ENCODE measurements at places on chromosomes 16 and 17. TPM values are rescaled to one million over a fixed set of nuclear protein-coding genes. Genes with fewer than 3 reads are reported as not detected.
A peak's percentile ranks its signal among the peaks of the same experiment; 100 is the strongest.

Gene TK1
- total RNA-seq, result 84.5 TPM

Gene ASPA
- 0.63 TPM for total RNA-seq

DNA sequence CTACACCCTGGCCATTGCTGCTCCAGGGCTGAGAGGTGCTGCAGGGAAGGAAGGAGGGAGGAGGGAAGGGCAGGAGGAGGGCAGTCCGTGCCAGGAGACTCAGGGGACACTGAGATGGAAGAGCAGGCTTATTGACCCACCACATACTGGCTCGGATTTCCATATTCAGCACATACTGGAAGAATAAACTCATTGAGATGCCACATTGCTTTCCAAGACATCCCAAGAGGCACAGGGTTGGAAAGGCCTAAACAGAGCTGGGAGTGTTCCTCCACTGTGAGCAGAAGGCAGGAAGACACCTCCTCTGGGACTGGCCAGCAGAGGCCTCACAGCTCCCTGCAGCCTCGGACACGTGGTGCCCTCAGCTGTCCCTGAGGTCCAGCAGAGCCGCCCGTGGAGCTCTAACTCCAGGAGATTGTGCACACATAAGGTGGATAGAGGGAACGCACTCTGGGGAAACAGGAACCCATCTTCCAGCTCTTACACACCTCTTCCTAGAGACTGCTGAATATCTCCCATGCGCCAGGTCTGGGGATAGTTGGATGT lies 17.4 kb downstream of the CCDC182 start:
- H3K4me3 ChIP-seq, result no peak overlapping the region
- no peaks in the 10 kb centered on the region for H3K4me1 ChIP-seq
- no peak for DNase-seq
- no peak overlapping the region for H3K27ac ChIP-seq
- H3K36me3 ChIP-seq, result no peaks in the 10 kb centered on the region
- peaks cover 4% of the 10 kb centered on the region for H3K27me3 ChIP-seq

GRCh38 chr16:19108409-19109287 lies 5.1 kb upstream of the ITPRIPL2 start:
- H3K4me3 ChIP-seq, result no peak overlapping the region
- DNase-seq, result no peak
- no peaks in the 10 kb centered on the region for H3K36me3 ChIP-seq
- peaks cover 7% of the 10 kb centered on the region for H3K4me1 ChIP-seq
- no peak overlapping the region for H3K27ac ChIP-seq

Gene ZNF423
- 0.43 TPM for total RNA-seq

DNA sequence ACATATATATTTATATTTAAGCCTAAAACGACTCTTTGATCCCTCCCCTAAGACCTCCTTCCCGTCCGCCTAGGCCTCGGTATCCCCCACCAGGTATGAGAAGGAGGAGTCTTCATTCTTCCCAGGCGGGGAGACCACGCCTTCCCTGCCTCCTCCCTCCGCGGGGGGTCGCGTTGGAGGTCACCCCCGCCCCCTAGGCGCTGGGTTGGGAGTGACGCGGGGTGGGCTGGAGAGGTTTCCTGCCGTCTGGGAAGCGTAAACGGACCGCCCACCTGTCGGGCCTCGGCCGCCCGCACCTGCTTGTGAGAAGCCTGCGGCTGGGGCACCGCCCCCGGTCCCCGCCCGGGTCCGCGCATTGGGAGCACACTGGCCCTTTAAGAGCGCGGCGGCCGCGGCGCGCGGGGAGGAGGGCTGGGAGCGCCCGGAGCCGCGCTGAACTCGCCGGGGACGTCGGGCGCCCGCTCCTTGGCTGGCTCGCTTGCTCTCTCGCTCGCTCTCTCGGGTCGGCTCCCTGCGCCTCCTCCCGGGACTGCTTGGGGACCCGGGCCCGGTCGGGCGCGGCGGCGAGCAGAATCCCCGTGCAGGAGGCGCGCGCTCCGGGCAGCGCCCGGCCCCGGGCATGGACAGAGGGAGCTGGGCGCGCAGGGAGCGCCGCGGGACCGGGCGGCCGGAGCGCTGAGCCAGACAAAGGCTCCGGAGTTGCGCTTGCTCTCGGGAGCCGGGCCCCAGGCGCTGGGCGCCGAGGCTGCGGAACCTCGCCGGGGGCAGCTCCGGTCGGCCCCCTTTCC lies at the start of gene MMP15:
TSS of gene MMP15 (plus strand) at position 404 of the 788 bp plus-strand sequence. CDS start 597 bp downstream, outside the sequence.
- H3K27ac ChIP-seq, result no peak within 1 kb of the TSS
- H3K36me3 ChIP-seq, result no peaks in the 10 kb centered on the region
- H3K4me1 ChIP-seq, result peaks cover 10% of the 10 kb centered on the region
- H3K27me3 ChIP-seq, result no peaks in the 10 kb centered on the region
- DNase-seq, result peak; percentile 73
- H3K4me3 ChIP-seq, result peak within 1 kb of the TSS; percentile 68

DNA sequence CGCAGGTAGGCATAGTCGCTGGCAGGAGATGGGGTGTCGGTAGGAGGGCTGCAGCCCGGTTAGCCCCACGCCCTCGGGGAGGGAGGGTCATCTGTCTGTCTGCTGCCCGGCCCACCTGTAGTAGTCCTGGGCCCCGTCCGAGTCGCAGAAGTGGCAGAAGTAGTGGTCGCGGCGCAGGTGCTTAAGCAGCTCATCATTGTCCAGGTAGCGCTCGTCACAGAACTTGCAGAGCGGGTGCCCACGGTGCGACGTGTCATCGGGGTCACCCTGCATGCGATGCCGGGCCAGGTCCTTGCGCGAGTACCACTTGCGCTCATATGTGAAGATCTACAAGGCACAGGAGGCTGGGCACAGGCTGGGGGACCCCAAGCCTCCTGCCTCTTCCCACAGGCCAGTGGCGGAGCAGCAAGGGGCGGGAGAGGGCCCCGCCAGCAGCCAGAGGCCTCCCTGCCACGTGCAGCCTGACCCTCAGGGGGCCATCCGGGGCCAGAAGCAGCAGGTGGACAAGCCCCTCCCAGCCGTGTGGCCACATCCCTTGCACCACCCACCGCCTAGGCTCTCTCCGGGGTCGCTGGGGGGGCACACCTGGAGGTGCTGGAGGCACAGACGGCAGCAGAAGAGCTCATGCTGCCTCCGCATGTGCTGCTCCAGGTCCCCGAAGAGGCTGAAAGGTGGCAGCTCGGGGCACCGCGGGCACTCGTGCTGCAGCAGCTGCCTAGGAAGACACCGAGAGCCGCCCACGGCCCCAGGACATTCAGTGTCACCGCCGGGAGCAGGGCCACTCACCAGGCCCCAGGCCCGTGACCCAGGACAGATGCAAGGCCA lies 7.0 kb downstream of the ZNF598 start:
- no peak for DNase-seq
- no peak overlapping the region for H3K4me3 ChIP-seq
- peaks cover 16% of the 10 kb centered on the region for H3K36me3 ChIP-seq
- H3K27ac ChIP-seq, result no peak overlapping the region

DNA sequence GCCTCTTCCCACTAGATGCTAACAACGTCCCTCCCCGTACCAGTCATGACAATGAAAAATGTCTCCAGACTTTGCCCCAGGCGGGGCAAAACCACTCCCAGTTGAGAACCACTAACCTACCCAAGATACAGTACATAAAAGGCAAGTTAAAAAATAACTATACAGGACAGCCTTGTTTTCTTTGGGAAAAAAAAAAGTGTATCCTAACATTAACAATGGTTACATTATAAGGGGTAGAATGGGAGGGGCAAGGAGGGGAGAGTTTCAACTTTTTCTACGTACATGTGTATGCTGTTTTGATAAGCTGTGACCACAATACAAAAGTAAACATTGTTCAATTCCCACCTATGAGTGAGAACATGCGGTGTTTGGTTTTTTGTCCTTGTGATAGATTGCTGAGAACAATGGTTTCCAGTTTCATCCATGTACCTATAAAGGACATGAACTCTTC lies 94.9 kb downstream of the TOX3 start:
- H3K36me3 ChIP-seq, result no peaks in the 10 kb centered on the region
- no peak overlapping the region for H3K4me3 ChIP-seq
- DNase-seq, result no peak
- no peak overlapping the region for H3K27ac ChIP-seq
- no peaks in the 10 kb centered on the region for H3K27me3 ChIP-seq

- H3K27me3 ChIP-seq, result no peaks in the 10 kb centered on the region
- no peak overlapping the region for H3K27ac ChIP-seq
- peaks cover 35% of the 10 kb centered on the region for H3K4me1 ChIP-seq
- no peaks in the 10 kb centered on the region for H3K36me3 ChIP-seq
These were observed 3.2 kb downstream of the NFATC3 start for GRCh38 chr16:68088130-68088972.

GRCh38 chr17:59771093-59771492 lies 63.6 kb downstream of the VMP1 start:
- no peaks in the 10 kb centered on the region for H3K27me3 ChIP-seq
- DNase-seq, result no peak
- H3K27ac ChIP-seq, result no peak overlapping the region
- peaks cover 21% of the 10 kb centered on the region for H3K4me1 ChIP-seq

Gene CYBA
- total RNA-seq, result 332 TPM

GRCh38 chr17:63649813-63650212 lies 27.6 kb downstream of the MAP3K3 start:
- H3K36me3 ChIP-seq, result peaks cover 16% of the 10 kb centered on the region
- no peaks in the 10 kb centered on the region for H3K27me3 ChIP-seq
- no peak overlapping the region for H3K4me3 ChIP-seq
- peaks cover 6% of the 10 kb centered on the region for H3K4me1 ChIP-seq
- H3K27ac ChIP-seq, result no peak overlapping the region
- DNase-seq, result no peak

- no peak overlapping the region for H3K27ac ChIP-seq
- no peaks in the 10 kb centered on the region for H3K4me1 ChIP-seq
- no peak overlapping the region for H3K4me3 ChIP-seq
- DNase-seq, result no peak
- no peaks in the 10 kb centered on the region for H3K27me3 ChIP-seq
- H3K36me3 ChIP-seq, result no peaks in the 10 kb centered on the region
These were observed 51.3 kb downstream of the PIMREG start for GRCh38 chr17:6495450-6496115.

Gene SDK2
- not detected for total RNA-seq

- H3K4me1 ChIP-seq, result no peaks in the 10 kb centered on the region
- DNase-seq, result no peak
- no peaks in the 10 kb centered on the region for H3K36me3 ChIP-seq
- no peaks in the 10 kb centered on the region for H3K27me3 ChIP-seq
These were observed 6.3 kb upstream of the TENT4B start for GRCh38 chr16:50146479-50147435.

DNA sequence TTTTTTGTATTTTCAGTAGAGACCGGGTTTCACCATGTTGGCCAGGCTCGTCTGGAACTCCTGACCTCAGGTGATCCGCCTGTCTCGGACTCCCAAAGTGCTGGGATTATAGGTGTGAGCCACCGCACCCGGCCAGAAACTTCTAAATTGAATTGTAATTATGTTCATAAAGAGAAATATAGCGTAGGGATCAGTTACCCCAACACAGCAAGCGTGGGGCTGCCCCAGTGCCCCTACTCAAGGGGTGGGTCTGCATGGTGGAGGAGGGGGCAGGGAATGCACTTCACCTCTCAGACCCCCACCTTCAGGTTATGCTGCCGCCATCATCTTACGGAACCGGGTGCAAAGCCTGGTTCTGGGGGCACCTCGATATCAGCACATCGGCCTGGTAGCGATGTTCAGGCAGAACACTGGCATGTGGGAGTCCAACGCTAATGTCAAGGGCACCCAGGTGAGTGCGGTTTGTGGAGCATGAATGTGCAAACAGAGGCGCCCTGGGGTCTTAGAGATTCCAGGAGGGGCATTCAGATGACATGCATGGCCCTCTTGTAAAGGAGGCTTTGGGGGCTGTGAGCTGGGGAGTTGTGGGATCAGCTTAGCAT lies 18.0 kb downstream of the ITGAM start:
- DNase-seq, result no peak
- H3K4me1 ChIP-seq, result no peaks in the 10 kb centered on the region
- no peaks in the 10 kb centered on the region for H3K36me3 ChIP-seq
- no peak overlapping the region for H3K27ac ChIP-seq
- no peak overlapping the region for H3K4me3 ChIP-seq

Gene ZPBP2
- total RNA-seq, result not detected

Gene PIK3R5
- total RNA-seq, result 0.11 TPM

DNA sequence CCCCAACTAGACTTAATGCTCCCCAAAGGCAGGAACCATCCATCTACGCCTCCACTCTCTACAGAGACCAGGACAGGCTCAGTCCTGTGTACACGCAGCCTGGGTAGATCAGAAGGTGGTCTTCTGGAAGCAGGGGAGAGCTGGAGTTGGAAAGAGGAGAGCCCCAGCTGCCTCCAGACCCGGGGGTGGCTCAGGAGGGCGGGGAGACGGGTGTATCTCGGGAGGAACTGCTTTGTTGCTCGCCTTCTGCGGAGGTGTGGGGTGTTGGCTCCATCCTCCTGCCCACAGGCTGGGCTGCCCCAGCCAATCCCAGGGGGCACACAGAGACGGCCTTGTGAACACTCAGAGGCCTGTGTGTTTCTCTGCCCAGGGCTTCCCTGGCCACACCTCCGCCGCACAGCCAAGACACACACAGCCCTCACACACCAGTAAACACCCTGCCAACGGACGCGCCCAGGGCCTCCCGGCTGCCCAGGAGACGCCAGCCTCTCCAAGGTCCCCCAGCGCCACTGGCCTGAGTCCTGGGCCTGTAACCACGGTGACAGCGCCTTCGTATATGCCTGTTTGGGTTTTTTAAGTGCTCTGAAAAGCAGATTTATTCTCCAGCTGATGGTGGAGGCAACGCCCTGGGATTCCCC lies 143.4 kb upstream of the CDC42EP4 start:
- no peak for DNase-seq
- no peak overlapping the region for H3K27ac ChIP-seq

Gene ASGR1
- not detected for total RNA-seq

Gene CLEC3A
- total RNA-seq, result not detected

GRCh38 chr16:82341146-82341669 lies 171.2 kb upstream of the MPHOSPH6 start:
- H3K4me1 ChIP-seq, result no peaks in the 10 kb centered on the region
- no peak overlapping the region for H3K4me3 ChIP-seq
- no peak for DNase-seq

Gene TMEM235
- total RNA-seq, result not detected

Gene CDK5R1
- total RNA-seq, result 1.2 TPM

- H3K4me1 ChIP-seq, result 0 out of 2 replicates have a peak, but pooled peaks cover 6% of the 10 kb centered on the region
- H3K27ac ChIP-seq, result no peak overlapping the region
- no peaks in the 10 kb centered on the region for H3K27me3 ChIP-seq
- peaks cover 11% of the 10 kb centered on the region for H3K36me3 ChIP-seq
These were observed 106.9 kb downstream of the NCOR1 start for GRCh38 chr17:16108386-16108785.

DNA sequence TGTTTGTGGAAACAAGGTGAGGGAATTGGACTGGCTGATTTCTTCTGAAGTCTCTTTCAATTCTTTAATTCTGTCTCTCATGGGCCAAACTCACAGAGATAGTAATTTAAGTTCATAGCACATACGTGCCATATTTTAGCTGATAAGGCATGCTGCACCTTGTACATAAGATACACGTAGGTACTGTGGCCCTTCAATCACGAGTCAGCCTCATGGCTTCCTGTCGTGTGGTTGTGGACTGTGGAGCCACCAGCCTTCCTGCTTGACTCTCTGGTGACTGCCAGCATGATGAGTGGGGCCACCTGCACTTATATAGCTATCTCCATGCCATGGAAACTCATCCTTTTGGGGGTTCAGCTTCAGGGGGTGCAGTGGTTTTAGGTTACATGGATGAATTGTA lies 25.1 kb downstream of the KSR1 start:
- H3K27me3 ChIP-seq, result no peaks in the 10 kb centered on the region
- H3K4me3 ChIP-seq, result no peak overlapping the region
- no peak overlapping the region for H3K27ac ChIP-seq
- H3K36me3 ChIP-seq, result no peaks in the 10 kb centered on the region
- H3K4me1 ChIP-seq, result no peaks in the 10 kb centered on the region
- no peak for DNase-seq

Data from GM23248 (cell line).